ENCODE measurements at places on chromosomes 12 and 14.

DNA sequence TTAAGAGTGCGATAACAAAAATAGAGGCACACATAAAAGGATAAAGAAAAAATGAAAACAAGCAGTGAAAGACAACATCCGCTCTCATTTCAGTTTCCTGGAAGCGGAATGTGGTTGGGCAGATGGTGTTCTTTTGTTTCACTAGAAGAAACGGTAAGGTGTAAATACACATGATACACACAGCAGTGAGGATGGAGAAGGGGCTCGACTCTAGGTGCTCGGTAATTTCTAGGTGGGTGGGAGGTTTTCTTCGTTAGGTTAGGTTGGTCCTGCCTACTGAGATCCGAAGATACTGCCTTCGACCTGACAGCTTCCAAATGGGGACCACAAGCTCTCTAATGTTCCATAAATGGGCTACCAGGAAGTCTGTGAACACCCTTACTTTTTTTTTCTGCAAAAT is 1082.5 kb downstream of the BCL11B start:
- no peak for DNase-seq

DNA sequence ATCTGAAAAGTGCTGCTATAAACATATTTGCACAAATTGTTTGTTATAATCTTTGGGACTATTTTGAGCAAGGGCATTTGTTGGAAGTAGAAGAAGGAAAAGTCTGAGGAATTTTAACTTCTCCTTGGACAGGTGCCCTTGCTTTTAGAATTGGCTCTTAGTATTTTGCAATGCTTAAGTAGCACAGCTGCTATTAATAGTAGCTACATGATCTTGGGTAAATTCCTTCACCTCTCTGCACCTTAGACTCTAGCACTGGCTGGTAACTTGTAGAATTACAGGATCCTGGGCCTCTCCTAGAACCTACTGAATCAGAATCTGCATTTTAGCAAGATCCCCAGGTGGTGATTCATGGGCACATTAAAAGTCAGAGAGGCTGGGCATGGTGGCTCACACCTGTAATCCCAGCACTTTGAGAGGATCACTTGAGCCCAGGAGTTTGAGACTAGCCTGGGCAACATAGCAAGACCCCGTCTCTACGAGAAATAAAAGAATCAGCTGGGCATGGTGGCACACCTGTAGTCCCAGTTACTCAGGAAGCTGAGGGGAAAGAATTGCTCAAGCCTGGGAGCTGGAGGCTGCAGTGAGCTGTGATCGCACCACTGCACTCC is 10.8 kb upstream of the TMEM120B start:
- DNase-seq = no peak

GRCh38 chr12:12480074-12480473 is 82.6 kb downstream of the DUSP16 start:
- no peak for DNase-seq

- no peak for DNase-seq
These were observed 33.4 kb downstream of the KITLG start for GRCh38 chr12:88546853-88547252.

DNA sequence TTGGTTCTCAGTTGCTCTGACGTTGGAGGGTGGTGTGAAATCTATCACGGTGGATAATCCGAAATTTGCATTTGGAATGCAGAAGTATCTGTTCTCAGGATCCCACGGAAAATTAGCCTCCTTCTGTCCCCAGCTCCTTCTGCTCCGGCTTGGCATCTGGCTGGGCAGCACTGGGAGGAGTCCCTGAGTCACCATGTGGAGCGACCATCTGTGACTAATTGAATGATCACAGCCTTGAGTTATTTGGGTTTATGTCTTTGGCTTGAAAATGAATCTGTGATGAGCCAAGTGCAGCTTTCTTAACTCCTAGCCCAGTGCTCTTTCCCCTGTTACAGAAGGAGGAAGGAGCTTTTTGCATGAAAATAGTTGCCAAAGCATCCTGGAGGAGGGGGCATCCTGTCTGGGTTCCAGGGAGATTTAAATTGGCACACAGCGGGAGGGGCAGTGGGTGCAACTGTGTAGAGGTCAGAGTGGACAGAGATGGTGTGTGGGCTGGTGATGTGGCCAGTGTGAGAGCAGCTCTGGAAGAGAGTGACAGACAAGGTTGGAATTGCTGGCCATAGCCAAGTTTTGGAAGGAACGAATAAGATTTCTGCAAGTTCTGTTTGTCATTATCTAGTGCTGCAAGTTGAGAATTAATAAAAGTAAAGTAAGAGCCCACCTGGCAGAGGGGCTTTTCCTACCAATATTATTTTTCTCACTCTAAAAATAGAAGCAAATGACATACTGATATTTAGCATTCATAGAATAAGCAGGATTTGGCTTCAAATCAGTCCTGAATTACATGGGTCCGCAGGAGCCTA is 74.4 kb downstream of the SLC24A4 start:
- no peak for DNase-seq

DNA sequence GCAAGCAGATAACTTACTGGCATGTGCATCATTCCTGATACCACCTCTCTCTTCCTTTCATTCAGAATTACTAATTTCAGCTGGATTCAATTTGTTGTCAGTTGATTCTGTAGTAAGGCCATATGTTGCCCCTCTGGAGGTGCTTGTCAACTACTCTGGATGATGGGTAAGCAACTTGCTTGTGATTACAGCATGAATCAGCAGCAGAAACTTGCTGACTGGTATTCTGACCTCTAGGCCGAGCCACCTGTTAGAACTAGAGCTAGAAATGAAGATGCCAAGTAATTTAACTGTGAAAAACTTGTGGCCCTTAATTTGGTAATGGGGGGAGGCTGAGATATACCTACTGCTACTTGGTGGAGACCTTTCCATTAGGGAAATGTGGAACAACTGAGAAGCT is 5.1 kb downstream of the RNF10 start:
- DNase-seq = no peak

DNA sequence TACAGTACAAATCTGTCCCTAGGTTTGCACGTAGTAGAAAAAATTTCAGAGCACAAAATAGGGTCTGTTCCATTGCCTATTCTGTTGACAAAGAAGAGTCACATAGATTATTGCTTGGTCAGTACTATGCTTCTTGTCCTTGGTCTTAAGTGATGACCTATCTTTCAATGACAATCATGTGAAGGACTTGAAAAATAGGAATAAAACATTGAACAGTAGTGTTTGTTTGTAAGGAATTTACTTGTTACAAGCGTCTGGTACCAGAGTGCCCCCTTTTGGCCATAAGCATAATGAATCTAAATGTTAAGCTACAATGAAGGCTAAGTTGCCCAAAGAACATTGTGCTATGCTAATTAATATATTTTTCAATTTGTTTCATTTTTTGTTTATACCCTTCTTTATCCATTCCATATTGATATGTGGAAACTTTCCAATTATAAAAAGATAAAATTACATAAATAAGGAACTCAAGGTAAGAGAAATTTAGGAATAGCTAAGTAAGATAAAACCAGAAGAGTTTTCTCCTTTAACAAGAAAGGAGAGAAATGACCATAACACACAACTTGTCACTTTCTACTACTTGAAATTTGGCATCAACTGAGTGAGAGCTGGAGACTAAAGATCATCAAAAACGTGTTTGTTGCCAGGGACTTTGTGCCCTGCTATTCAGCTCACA is 204.7 kb downstream of the EPS8 start:
- DNase-seq = no peak

GRCh38 chr14:73696466-73697400 is 17.5 kb downstream of the PNMA1 start:
- DNase-seq = no peak

DNA sequence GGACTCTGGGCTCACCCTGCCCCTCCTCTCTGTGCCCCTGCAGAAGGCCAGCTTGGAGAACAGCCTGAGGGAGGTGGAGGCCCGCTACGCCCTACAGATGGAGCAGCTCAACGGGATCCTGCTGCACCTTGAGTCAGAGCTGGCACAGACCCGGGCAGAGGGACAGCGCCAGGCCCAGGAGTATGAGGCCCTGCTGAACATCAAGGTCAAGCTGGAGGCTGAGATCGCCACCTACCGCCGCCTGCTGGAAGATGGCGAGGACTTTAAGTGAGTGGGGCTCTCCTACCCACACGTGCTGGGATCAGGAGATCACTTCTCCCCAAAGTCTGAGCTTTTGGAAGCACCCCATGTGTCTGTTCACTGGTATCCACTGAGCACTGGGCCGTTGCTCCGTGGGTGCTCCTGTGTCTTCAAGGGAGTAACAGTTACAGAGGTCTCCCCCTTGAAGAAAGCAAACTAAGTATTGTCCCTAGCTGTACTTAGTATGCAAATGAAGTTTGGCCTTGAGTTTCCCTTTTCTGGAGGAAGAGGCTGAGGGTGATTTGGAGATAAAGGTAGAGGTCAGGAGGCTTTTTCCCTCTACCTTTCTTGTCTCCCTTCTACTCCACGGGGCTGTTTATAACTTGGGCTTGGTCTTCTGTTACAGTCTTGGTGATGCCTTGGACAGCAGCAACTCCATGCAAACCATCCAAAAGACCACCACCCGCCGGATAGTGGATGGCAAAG is 3.3 kb downstream of the KRT18 start:
- DNase-seq = no peak

GRCh38 chr12:69894800-69895383 is 69.9 kb downstream of the MYRFL start:
- DNase-seq = no peak

DNA sequence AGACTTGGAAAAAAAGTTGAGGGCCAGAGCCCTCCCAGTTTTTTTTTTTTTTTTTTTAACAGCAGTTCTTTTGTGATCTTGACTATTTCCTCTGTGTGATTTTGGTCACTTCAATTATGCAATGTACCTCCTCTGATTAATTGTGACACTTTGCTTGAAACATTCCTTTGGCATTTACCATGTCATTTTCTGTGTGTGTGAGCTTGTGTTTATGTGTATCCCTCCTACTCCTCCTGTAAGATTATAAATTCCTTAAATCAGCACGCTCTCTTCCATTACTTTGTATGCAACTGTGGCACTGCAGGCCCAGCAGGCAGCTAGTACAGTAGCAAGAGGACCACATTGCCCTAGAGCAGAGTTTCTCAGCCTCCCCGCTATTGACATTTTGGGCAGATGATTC is 33.2 kb upstream of the GALNT16 start:
- no peak for DNase-seq

GRCh38 chr14:44639781-44640385 is 132.8 kb upstream of the FSCB start:
- no peak for DNase-seq

DNA sequence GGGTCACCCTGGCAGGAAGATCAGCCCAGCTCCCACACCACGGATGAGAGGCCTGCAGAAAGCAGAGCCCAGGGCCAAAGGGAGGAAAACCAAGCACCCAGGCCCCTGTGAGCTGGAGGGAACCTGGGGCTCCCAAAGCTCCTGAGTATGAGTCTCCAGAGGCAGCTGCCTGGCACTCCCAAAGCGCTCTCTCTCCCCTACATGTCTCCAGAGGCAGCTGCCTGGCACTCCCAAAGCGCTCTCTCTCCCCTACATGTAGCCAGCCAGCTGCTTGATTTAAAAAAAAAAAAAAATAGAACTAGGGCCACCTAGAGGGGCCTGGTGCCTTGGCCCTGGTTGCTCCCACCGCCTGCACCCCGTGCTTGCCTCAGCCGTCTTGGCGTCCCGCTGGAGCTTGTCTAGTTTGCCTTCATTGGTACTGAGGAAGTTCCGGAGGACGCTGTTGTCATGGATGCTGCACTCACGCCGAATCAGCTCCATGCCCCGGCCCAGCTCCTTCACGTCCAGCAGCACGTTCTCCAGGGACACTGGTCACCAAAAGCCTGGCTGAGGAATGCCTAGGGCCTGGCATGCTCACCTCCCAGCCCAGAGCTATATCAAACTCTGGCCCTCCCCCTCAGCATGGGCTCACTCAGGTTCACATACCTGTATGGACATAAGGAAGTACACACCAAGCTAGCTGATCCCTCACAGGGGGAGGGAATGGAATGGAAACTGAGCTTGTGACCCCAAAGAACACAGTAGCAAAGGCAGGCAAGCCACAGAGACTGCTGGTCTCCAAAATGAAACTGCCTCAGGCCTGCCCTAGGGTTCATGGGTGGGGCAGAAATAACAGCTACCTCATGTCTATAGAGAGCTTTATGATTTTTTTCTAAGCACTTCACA is 24.7 kb downstream of the PRPF40B start:
- DNase-seq = no peak

GRCh38 chr14:74542056-74542685 is 48.6 kb downstream of the ISCA2 start:
- DNase-seq = no peak

DNA sequence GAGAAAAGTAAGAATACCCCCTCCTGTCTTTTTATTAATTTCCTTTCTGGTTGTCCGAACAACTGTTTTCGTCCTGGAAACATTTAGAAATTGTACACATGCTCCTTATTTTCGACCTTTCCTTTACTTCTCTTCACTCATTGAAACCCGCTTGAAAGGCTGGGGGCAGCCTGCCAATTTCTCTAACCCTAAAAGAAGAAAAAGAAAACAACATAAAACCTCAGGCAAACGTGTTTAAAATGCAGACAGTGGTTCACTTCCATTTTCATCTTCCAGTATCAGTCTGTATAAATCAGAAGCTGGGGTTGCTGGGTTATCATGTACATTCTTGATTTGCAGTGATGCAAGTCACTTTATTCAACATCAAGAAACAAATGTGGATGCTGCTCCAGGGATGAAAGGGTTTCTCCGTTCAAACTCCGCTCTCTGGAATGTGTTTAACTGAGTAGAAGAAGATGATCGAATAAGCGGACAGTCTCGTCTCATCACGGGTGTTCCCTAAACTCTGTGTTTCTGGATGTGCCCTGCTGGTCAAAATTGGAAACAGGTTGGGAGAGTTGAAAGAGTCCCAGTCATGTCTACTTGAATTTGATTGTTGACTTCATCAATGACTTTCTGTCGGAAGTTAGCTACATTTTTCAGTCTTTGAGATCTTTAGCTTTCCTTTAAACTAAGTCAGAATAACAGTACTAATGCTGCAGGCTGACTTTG is 1042.2 kb downstream of the BCL11B start:
- no peak for DNase-seq

DNA sequence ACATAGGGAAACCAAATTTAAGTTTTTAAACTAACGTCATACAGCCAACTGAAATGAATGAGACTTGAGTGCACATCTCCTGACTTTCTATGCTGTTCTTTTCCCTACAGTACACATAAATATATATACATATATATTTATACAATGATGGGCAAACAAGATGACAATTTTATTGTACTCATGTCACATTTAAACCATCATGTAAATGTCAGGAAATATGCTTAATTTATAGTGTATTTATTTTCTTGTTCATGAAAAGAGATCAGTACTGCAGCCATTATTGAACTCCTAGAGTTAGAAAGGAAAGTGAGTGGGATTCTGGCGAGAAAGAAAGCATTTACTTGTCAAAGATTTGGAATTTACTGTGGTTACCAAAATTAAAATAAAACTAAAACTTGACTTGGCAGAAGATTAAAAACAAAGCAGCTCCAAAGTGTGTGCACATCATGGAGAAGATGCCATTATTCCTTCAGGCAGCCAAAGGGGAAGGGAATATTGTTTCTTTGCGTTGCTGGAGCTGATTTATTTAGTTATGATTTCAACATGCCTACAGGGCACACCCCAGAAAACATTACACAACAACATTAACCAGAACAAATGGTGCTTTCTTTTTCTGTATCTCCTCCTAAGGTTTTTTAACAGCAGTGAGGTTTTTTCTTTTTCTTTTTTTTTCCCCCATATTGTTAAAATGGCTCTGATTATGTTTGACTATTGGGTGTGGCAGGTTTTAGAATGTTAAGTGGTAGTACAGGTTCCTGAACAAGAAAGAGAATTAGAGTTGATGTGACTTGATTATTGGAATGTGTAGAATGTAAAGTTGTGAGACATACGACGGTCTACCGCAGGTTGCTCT is 144.6 kb downstream of the RAD51B start:
- no peak for DNase-seq

- no peak for DNase-seq
These were observed 311.9 kb upstream of the TBX3 start for GRCh38 chr12:114995891-114996290.

All from iPS DF 19.7 (cell line).